BJ (cell line): ENCODE measurements at places on chromosomes 7 and 10.

DNA sequence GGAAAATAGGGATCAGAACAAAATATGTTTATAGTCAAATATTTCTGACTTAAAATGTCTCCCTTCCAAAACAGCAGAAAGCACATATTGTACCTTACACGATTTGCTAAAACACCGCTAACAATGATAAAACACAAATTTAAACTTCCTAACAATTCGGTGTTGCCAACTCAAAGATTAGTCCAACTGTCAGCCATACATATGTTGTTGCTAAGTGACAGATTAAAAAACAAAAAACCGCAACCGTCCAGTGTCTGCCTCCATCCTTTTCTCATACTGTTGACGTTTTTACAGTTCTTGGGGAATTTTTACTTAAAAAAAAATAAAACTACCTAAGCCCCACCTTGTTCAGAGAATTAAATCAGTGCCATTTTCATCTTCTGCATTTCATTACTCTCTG, 118.0 kb downstream of the RAB11FIP2 start:
- no peak for DNase-seq

DNA sequence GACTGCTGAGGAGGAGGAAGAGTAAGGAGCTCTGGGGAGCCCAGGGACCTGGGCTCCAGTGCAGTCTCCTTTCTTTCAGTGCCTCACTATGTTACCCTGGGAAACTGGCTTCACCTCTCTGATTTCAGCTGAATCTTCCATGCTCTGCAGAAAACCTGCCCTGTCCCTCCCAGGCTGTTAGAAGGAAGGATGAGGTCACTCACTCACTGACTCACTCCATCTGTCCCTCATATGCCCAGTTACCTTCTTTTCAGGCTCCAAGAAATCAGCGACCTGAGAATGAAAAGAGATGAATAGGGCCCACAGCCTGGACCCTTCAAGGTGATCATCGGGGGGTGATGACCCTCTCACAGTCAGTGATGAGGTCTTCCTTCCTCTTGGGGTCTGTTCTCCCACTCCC, 481 bp downstream of the SFTPA2 start:
- no peak for DNase-seq

DNA sequence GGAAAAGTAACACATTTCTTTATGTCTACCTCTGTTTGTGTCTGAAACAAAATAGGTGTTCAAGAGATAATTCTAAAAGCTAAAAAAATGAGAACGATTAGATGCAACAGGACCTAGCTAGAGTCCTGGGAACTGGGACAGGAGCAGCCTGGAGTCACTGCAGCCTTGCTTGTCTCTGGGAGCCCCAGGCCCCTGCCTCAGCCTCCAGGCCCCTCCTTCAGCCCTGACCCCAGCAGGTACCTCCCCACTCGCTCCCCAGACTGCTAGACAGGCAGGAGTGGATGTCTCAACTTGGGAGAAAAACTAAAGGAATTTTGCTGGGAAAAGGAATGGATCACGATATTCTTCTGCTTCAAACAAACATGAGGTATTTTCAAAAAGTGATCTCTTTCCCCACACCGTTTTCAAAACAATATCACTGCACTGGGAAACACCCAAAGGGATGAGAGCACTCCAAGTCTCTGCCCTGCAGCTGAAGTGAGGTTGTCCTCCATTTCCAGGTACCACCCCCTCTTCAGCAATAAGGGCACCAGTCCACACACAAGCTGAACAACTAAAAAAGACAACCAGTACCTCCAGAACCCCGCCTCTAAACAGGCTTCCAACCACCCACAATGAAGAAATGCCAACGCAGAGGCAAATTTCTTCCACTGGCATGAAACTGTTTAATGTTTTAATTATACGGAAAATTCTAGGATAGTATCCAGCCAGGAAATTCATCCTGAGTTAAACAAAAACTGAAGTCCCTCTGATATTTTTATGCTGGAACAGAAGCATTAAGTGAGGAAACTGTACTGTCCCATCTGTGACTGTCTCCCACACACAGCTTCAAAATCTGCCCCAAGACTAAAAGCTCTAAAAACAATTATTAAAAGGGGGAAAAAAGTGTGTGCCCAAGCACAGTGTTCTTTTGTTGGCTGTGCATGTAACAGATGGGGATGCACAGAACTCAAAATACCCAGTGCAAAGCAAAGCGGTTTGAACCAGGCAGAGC, 47.2 kb downstream of the XPNPEP1 start:
- no peak for DNase-seq

DNA sequence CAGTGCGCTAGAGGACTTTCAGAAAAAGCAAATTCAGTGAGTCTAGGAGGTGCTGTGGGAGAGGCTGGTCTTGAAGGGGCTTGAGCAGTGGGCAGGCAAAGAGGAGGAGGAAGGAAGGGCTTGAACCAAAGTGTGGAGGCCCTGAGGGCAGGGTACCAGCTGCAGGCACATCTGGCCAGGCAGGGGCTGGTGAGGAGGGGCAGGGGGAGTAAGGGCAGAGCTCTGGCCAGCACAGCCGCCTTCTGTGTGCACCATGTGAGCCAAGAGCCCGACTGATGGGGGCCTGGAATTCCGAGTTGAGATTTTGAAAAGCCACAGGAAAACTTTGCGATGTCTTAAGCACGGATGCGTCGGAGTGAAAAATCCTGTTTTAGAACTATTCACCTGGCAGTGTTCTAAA, 74.5 kb downstream of the PRPF18 start:
- no peak for DNase-seq

DNA sequence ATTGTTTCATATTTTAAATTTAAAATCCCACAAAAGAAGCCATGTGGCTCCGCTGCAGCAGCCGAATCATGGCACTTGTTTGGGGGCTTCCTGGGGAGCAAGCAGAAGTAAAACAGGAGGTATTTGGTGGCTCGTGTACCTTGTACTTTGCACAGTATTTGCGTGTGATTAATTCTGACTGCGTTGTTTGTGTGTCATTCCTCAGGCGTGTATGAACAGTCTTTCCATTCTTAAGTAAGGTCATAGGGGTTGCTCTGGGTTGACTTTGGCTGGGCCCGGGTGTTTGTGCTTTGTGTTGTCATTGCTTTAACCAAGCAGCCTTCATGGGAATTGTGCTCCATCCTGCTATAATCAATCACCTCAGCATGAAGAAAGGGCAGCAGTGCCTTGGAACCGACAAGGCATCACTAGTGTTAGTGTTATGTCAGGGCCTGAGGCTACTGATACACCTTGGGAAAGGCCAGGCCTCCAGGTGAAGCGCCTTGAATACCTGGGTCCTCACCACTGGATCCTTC, 182.4 kb downstream of the ARHGAP21 start:
- no peak for DNase-seq

- DNase-seq, result no peak
Observed at GRCh38 chr7:142301299-142301698, 43.4 kb upstream of the PRSS58 start.
